ENCODE measurements at places on chromosomes 3 and 15. TPM values are rescaled to one million over a fixed set of nuclear protein-coding genes. Genes with fewer than 3 reads are reported as not detected.

Gene SNTN
- total RNA-seq, result not detected

Gene TRAT1
- 0.32 TPM for total RNA-seq

Gene SLITRK3
- total RNA-seq, result not detected

Gene SCG5
- 47.9 TPM for total RNA-seq

Gene STRIT1
- not detected for total RNA-seq

Gene LCTL
- not detected for total RNA-seq

Gene GOLGA8N
- total RNA-seq, result 18.8 TPM

Gene CLEC3B
- total RNA-seq, result 1.3 TPM

Gene TMEM202
- total RNA-seq, result not detected

Gene C2CD4A
- total RNA-seq, result 3.6 TPM

Gene CYP8B1
- total RNA-seq, result not detected

All from pancreas (tissue), 10 donors.